ENCODE measurements at places on chromosomes 6 and 20. TPM values are rescaled to one million over a fixed set of nuclear protein-coding genes. Genes with fewer than 3 reads are reported as not detected.

TMEM170B gene
- 0.24 TPM for total RNA-seq

MYLK2 gene
- total RNA-seq: not detected

DHX16 gene
- total RNA-seq: 35.0 TPM

PAK5 gene
- total RNA-seq: not detected

PLN gene
- not detected for total RNA-seq

COL10A1 gene
- not detected for total RNA-seq

DPPA5 gene
- not detected for total RNA-seq

KIF6 gene
- total RNA-seq: 0.21 TPM

ARFGAP1 gene
- total RNA-seq: 55.9 TPM

RTF2 gene
- total RNA-seq: 63.4 TPM

PRL gene
- not detected for total RNA-seq

SMIM13 gene
- total RNA-seq: 14.5 TPM

GTSF1L gene
- not detected for total RNA-seq

SLC32A1 gene
- not detected for total RNA-seq

RIMS4 gene
- under 0.01 TPM for total RNA-seq

SMPDL3A gene
- total RNA-seq: 7.7 TPM

GSTA5 gene
- not detected for total RNA-seq

ABT1 gene
- total RNA-seq: 19.0 TPM

EMILIN3 gene
- not detected for total RNA-seq

SMLR1 gene
- total RNA-seq: not detected

KIAA1755 gene
- total RNA-seq: 0.21 TPM

HLA-DQA2 gene
- not detected for total RNA-seq

SLC35D3 gene
- under 0.01 TPM for total RNA-seq

TLDC2 gene
- total RNA-seq: 0.24 TPM

PPIL1 gene
- 40.1 TPM for total RNA-seq

CRYBG1 gene
- total RNA-seq: 46.5 TPM

FAM210B gene
- total RNA-seq: 26.0 TPM

OXT gene
- not detected for total RNA-seq

APCDD1L gene
- total RNA-seq: not detected

NR2E1 gene
- total RNA-seq: not detected

BPIFB3 gene
- not detected for total RNA-seq

FBXO30 gene
- total RNA-seq: 6.0 TPM

CST2 gene
- total RNA-seq: not detected

RIPPLY2 gene
- total RNA-seq: not detected

MUC21 gene
- under 0.01 TPM for total RNA-seq

ADNP gene
- 22.7 TPM for total RNA-seq

OOEP gene
- not detected for total RNA-seq

RAET1L gene
- total RNA-seq: 2.3 TPM

TSPO2 gene
- total RNA-seq: not detected

BPIFB2 gene
- total RNA-seq: not detected

SIRT5 gene
- total RNA-seq: 12.5 TPM

LEMD2 gene
- 88.9 TPM for total RNA-seq

TSHZ2 gene
- 2.2 TPM for total RNA-seq

BACH2 gene
- total RNA-seq: 1.9 TPM

All from tracheal epithelial cell (primary cell).